ENCODE measurements at places on chromosomes 5 and 9.

DNA sequence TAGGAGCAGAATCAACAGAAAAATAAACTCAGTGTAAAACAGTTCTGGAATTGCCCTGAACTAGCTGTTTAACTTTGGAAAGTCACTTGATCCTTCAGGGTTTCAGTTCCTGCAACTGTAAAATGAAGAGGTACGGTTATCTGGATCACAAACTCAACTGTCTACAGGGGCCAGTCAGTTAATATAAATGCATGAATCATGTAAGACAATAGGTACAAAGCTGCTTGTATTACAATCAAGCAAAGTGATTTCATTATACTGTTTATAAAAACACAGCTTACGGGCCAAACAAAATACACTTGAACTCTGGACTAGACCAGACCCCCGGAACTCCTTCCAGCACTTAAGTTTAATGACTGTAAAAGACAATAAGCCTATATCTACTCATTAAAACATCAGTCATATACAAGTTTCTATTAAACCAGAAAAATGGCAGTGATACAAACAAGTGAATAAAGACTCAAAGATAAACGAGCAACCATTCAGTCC lies 73.0 kb downstream of the MRPS27 start:
- no peak for DNase-seq

DNA sequence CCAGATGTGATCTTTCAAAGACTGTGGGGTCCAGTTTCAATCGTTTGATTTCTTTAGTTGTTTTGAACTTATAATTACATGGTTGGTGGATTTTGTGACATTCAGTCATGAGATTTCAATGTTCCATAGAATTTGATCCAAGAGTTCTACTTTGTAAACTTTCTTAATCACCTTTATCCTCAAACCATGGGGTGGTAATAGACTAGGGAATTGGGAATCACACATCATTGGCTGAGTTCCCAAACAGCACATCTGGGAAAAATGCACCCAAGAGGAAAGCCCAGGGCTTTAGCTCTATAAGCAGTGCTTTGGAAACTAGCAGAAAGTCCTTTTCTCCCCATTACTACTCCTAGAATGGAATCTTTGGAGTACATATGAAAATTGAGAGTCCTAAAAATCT lies 177.6 kb downstream of the NNT start:
- no peak for DNase-seq

- no peak for DNase-seq
These were observed 95.3 kb upstream of the COL5A1 start for GRCh38 chr9:134546246-134546731.

GRCh38 chr5:140575309-140575708 lies 10.7 kb downstream of the SLC35A4 start:
- DNase-seq = peak; percentile 41

DNA sequence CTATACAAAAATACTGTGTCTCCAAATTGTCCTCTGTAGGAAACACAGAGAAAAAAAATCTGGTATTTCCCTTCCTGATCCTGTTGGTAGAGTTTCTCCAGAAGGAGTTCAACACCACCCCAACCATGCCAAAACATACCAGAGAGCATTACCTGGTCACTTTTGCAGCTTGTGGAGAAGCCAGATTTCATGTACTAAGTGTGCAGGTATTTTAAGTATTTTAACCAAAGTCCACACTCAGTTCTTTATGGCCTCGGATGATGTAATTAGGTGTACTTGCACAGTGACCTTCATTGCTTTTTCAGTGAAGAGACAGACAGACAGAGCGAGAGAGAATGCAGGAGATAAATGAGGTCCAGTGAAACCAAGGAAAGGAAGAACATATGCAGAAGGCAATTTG lies 2046.8 kb upstream of the CDH9 start:
- DNase-seq = no peak

GRCh38 chr5:97231025-97231636 lies 48.1 kb upstream of the RIOK2 start:
- DNase-seq = peak; percentile 55

DNA sequence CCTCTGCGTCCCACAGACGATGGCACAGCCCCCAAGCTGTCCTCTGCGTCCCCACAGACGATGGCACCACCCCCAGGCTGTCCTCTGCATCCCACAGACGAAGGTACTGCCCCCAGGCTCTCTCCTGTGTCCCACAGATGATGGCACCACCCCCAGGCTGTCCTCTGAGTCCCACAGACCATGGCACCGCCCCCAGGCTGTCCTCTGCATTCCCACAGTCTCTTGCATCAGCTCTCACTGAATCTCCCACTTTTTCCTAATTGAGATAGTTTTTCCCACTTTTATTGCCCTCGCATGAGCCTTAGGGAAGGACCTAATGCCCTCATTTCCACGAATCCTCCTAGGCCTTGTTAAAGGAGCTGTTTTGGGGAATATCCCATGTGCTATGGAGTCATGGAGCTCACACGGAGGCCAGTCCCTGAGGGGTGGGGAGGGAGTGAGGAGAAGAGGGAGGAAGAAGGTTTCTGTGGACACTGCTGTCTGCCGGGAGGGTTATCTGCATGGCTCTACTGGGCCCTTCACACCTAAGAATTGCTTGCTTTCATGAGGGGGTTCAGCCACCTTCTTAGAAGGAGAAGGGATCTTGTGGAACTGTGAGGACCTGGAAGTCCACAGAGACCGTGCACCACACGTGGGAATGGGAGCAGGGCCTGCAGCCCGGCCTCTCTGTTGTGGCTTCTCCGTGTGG lies 58.2 kb upstream of the PTCH1 start:
- no peak for DNase-seq

DNA sequence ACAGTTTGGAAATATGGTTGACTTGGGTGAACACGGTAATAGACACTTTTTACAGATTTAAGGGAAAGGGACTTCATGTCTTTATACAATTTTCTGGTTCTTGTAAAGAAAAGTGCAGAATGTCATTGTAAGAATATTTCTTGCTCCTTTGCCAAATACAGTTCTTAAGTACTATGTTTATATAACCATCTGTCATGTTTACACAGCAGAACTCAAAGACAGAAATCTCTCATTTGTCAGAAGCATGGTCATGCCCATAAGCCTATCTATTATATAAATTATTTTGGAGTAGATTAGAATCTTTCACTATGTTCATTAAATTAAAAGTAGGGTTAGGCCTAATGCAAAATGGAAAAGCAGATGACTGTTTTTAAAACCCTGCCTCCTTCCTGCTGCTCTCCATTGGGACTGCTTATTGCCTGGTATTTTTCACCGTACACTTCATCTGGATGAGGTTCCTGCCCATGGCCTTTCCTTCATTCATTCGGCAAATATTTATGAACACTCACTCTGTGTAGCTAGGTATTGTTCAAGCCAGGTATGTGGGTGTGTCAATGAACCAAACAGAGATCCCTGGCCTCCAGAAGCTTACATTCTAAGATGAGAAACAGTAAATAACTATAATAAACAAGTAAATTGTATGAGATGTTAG lies 558.1 kb downstream of the NR2F1-AS1 start:
- no peak for DNase-seq

GRCh38 chr5:155222393-155222792 lies 208.8 kb downstream of the KIF4B start:
- no peak for DNase-seq

- DNase-seq = no peak
These were observed 26.9 kb downstream of the ROR2 start for GRCh38 chr9:91923145-91923544.

- no peak for DNase-seq
These were observed 500.3 kb upstream of the GRIA1 start for GRCh38 chr5:152990217-152990616.

DNA sequence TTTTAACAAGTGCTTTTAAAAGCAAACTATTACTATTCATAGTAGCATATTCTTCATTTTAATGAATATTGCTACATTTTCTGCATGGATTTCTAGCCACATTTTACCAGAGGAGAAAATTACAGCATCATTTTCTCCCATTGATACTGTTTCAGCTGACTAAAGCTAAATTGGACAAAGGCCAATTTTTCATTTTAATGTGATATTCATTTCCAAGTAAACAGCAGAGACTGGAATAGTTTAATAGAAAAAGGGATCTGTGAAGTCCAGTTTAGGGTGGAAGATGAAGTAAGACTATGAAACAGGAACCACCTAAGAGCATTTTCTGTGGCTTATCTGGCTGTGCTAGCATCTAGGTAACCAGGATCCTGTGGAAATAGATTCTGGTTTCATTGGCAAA lies 128.1 kb downstream of the GIN1 start:
- DNase-seq = peak; percentile 4

DNA sequence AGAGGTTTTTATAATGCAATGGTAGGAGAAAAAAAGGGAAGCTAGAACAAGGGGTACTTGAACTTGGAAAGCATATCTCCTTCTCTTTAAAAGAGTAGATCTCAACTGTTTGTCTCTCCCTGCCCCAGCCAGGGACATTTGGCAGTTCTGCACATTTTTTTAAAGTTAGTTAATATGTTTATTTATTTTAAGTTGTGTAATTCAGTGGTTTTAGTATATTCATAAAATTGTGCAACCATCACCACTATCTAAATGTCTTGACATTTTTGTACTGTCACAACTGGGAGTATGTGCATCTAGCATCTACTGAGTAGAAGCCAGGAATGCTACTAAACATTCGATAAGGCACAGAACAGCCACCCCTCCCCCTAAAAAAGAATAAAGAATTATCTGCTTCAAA lies 103.5 kb upstream of the DPYSL3 start:
- no peak for DNase-seq

DNA sequence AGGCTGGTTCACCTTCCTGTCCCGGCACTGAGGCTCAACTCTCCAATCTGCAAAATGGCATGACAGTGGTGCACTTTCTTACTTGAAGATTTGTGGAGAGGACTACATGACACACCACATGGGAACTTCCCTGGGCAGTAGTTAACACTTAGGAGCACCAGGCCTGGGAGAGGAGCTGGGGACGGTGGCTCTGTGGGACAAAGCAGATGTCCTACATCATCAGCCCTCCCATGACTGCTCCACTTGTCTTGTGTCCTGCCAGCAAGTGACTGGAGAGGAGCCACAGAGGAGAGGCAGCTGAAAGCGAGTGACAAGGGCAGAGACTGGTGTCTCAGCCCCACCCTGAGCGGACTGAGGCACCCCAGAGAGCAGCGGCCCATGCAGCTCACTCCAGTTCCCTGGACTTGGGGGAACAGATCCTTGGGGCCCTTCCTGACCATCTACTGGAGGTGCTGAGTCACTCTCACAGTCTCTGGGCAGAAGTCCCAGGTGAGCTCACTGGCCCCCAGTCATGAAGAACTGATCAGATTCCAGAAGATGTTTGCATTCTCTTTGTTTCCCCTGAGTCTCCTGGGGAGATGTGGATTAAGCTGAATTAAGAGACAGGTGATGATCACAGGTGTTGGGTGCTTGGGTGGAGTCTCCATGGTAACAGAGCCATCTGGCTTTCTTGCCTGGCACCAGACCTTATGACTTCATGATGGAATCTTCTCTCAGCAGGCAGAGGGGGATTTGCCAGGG lies 13.2 kb upstream of the SLC25A48 start:
- no peak for DNase-seq

GRCh38 chr5:34555699-34556508 lies 100.2 kb upstream of the RAI14 start:
- no peak for DNase-seq

GRCh38 chr9:112446080-112446479 lies 40.5 kb upstream of the KIAA1958 start:
- no peak for DNase-seq

- DNase-seq = no peak
These were observed 409.2 kb downstream of the CSNK1G3 start for GRCh38 chr5:123921193-123921592.

- no peak for DNase-seq
These were observed 28.7 kb upstream of the TIMD4 start for GRCh38 chr5:156991714-156992113.

Data from erythroblast (primary cell).